ENCODE measurements at places on chromosomes 7 and 10. TPM values are rescaled to one million over a fixed set of nuclear protein-coding genes. Genes with fewer than 3 reads are reported as not detected.

DNA sequence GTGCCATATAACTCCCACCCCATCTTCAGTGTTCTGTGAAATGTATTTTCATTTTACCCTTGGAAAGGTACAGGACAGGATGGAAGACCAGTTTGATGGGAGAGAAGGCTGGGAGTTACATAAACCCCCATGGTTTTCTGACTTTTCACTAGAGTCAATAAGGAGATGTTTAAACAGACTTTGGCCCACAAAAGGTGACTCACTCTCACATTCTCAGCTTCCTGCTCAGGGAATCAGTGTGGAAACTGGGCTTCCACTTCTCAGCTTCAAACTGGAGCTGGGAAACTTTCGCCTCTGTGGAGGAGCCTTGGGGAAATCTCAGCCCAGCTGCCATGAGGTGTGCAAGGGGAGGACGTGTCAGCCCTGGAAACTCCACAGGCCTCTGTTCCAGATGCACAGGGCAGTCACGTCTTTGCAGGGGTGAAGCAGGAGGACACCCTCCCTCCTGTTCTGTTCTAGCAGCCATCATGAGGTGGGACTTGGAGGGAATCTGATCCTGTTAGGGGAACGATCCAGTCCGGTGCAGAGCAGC lies 560.5 kb upstream of the GALNT17 start:
- no peak for DNase-seq
- no peaks in the 10 kb centered on the region for H3K27me3 ChIP-seq
- no peak overlapping the region for H3K27ac ChIP-seq
- no peaks in the 10 kb centered on the region for H3K36me3 ChIP-seq
- H3K4me1 ChIP-seq: no peaks in the 10 kb centered on the region
- H3K4me3 ChIP-seq: no peak overlapping the region

GRCh38 chr7:106203473-106203872 lies 81.3 kb downstream of the NAMPT start:
- H3K27ac ChIP-seq: no peak overlapping the region
- no peak for DNase-seq
- no peak overlapping the region for H3K4me3 ChIP-seq
- no peaks in the 10 kb centered on the region for H3K36me3 ChIP-seq
- H3K4me1 ChIP-seq: no peaks in the 10 kb centered on the region

Gene CRHR2
- total RNA-seq: not detected

Gene PAPOLB
- total RNA-seq: not detected

DNA sequence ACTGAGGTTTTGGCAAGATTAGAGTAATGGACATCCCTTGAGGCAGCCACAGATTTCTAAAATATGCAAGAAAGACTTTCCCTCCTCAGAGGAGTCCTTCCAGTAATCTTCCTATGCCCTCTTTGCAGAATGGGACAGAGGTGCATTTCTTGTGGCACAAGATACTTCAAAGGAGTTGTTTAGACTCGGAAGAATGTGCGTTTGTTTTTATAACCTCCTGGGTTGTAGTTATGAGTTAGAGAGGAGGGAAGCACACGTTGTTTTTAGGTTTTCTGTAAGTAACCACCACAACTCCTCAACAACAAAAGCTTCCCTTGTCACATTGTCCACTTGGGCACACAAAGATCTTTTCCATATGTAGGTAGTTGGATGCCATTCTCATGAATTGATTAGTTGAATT lies 78.1 kb upstream of the GLI3 start:
- no peak for DNase-seq
- H3K4me3 ChIP-seq: no peak overlapping the region
- no peaks in the 10 kb centered on the region for H3K36me3 ChIP-seq
- H3K27me3 ChIP-seq: no peaks in the 10 kb centered on the region

Gene LBX1
- total RNA-seq: not detected

GRCh38 chr10:47366181-47366631 lies 17.9 kb downstream of the ZNF488 start:
- no peak for DNase-seq
- no peaks in the 10 kb centered on the region for H3K36me3 ChIP-seq
- no peak overlapping the region for H3K27ac ChIP-seq
- H3K4me1 ChIP-seq: no peaks in the 10 kb centered on the region
- no peaks in the 10 kb centered on the region for H3K27me3 ChIP-seq

GRCh38 chr7:46695051-46695708 lies 774.1 kb upstream of the IGFBP3 start:
- H3K27me3 ChIP-seq: no peaks in the 10 kb centered on the region
- no peaks in the 10 kb centered on the region for H3K4me1 ChIP-seq
- no peaks in the 10 kb centered on the region for H3K36me3 ChIP-seq
- no peak overlapping the region for H3K27ac ChIP-seq

Gene ZNF775
- total RNA-seq: 0.38 TPM

DNA sequence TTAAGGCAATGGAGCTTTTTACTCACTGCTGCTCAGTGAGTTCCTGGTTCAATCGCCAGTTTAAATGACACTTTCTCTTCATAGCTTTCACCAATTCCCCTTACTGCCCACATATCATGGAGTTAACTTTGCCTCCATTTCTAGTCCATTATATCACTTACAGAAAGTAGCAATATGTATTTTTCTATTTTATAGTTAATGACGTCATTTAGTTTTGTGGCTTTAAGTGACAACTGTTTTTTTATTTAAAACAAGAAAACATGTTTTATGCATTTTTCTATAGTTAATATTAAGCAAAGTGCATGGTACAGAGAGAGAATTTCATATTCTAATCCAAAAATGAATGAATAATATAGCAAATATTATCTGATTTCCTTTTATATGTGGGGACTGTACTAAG lies 363.3 kb downstream of the CDC14C start:
- H3K36me3 ChIP-seq: no peaks in the 10 kb centered on the region
- no peak overlapping the region for H3K27ac ChIP-seq
- no peak overlapping the region for H3K4me3 ChIP-seq
- H3K27me3 ChIP-seq: no peaks in the 10 kb centered on the region
- no peak for DNase-seq
- no peaks in the 10 kb centered on the region for H3K4me1 ChIP-seq

DNA sequence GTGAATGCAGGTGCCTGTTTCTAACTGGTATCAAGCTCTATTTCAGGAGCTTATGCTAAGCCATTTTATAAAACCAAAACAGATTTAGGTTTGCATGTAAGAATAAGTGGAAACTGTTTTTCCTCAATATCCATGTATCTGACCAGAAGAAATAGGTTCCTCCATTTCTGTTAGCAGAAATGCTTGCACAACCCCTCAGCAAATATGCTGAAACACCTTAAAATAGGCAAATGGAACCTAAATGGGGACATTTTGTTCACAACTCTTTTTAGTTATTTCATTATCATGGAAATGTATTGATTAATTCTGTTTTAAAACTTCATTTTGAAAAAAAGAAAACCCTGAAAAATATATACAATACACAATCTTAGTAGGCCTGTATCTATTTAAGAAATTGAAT lies 8.9 kb upstream of the EEPD1 start:
- H3K4me3 ChIP-seq: no peak overlapping the region
- no peak overlapping the region for H3K27ac ChIP-seq
- no peaks in the 10 kb centered on the region for H3K4me1 ChIP-seq
- no peaks in the 10 kb centered on the region for H3K27me3 ChIP-seq
- no peak for DNase-seq

GRCh38 chr10:132544744-132545658 lies 7.4 kb downstream of the INPP5A start:
- H3K27me3 ChIP-seq: no peaks in the 10 kb centered on the region
- H3K36me3 ChIP-seq: no peaks in the 10 kb centered on the region
- peak overlapping the region; percentile 45 for H3K27ac ChIP-seq
- H3K4me1 ChIP-seq: peaks cover 82% of the 10 kb centered on the region
- DNase-seq: no peak

DNA sequence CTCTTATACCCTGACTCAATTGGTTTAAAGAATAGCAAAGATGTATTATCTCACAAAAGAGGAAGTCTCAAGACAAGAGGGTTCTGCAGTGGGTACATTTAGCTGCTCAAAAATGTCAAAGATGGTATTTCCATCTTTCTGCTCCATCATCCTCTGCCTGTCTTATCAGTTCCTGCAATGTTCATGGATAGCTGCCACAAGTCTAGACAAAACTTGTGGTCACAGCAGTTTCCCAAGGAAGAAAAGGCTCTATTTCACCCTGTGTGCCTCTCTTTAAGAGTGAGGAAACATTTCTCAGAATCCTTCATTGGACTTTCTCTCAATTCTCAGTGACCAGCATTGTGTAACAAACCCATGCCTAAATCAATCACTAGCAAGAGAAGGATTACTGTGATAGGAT lies 634.2 kb upstream of the AUTS2 start:
- H3K36me3 ChIP-seq: no peaks in the 10 kb centered on the region
- DNase-seq: no peak

Gene RPP30
- total RNA-seq: 25.3 TPM

GRCh38 chr7:105350906-105351305 lies 37.8 kb downstream of the SRPK2 start:
- no peak for DNase-seq
- H3K36me3 ChIP-seq: no peaks in the 10 kb centered on the region
- peaks cover 94% of the 10 kb centered on the region for H3K4me1 ChIP-seq
- no peaks in the 10 kb centered on the region for H3K27me3 ChIP-seq
- no peak overlapping the region for H3K4me3 ChIP-seq

- H3K27ac ChIP-seq: no peak overlapping the region
- peaks cover 15% of the 10 kb centered on the region for H3K4me1 ChIP-seq
- H3K4me3 ChIP-seq: no peak overlapping the region
- no peaks in the 10 kb centered on the region for H3K27me3 ChIP-seq
- peaks cover 2% of the 10 kb centered on the region for H3K36me3 ChIP-seq
Measured at GRCh38 chr10:119461923-119462322, 80.6 kb downstream of the RGS10 start.

GRCh38 chr10:104928734-104929133 lies 287.6 kb downstream of the SORCS3 start:
- H3K27me3 ChIP-seq: no peaks in the 10 kb centered on the region
- no peaks in the 10 kb centered on the region for H3K36me3 ChIP-seq
- DNase-seq: no peak
- H3K4me1 ChIP-seq: no peaks in the 10 kb centered on the region
- H3K4me3 ChIP-seq: no peak overlapping the region

GRCh38 chr10:106830471-106830870 lies 334.0 kb downstream of the SORCS1 start:
- no peak overlapping the region for H3K4me3 ChIP-seq
- no peak for DNase-seq
- no peaks in the 10 kb centered on the region for H3K36me3 ChIP-seq
- H3K27me3 ChIP-seq: no peaks in the 10 kb centered on the region
- H3K4me1 ChIP-seq: no peaks in the 10 kb centered on the region

- H3K27ac ChIP-seq: peak overlapping the region; percentile 21
- peaks cover 15% of the 10 kb centered on the region for H3K36me3 ChIP-seq
- H3K4me1 ChIP-seq: peaks cover 90% of the 10 kb centered on the region
- no peaks in the 10 kb centered on the region for H3K27me3 ChIP-seq
Measured at GRCh38 chr7:5690931-5691473, 90.5 kb downstream of the RNF216 start.

Gene CARD11
- total RNA-seq: 118 TPM

- H3K27me3 ChIP-seq: no peaks in the 10 kb centered on the region
- no peaks in the 10 kb centered on the region for H3K4me1 ChIP-seq
- H3K4me3 ChIP-seq: no peak overlapping the region
- H3K27ac ChIP-seq: no peak overlapping the region
Measured at GRCh38 chr7:156162451-156162850, 350.2 kb upstream of the SHH start.

Gene NCAPG2
- total RNA-seq: 9.9 TPM

- no peak overlapping the region for H3K4me3 ChIP-seq
- DNase-seq: no peak
- peaks cover 10% of the 10 kb centered on the region for H3K36me3 ChIP-seq
- no peak overlapping the region for H3K27ac ChIP-seq
- H3K4me1 ChIP-seq: peaks cover 3% of the 10 kb centered on the region
- no peaks in the 10 kb centered on the region for H3K27me3 ChIP-seq
Measured at GRCh38 chr7:76003351-76003750, 9.0 kb upstream of the TMEM120A start.

GRCh38 chr7:25894002-25894901 lies 257.7 kb upstream of the NFE2L3 start:
- no peaks in the 10 kb centered on the region for H3K27me3 ChIP-seq
- H3K36me3 ChIP-seq: no peaks in the 10 kb centered on the region
- H3K27ac ChIP-seq: no peak overlapping the region
- DNase-seq: no peak
- no peak overlapping the region for H3K4me3 ChIP-seq
- peaks cover 25% of the 10 kb centered on the region for H3K4me1 ChIP-seq

GRCh38 chr7:80679921-80680907 lies 41.8 kb downstream of the CD36 start:
- no peak overlapping the region for H3K4me3 ChIP-seq
- H3K36me3 ChIP-seq: no peaks in the 10 kb centered on the region
- no peak for DNase-seq
- H3K27me3 ChIP-seq: no peaks in the 10 kb centered on the region
- no peaks in the 10 kb centered on the region for H3K4me1 ChIP-seq
- H3K27ac ChIP-seq: no peak overlapping the region

GRCh38 chr10:31187182-31187581 lies 131.8 kb upstream of the ZEB1 start:
- no peak for DNase-seq
- no peak overlapping the region for H3K27ac ChIP-seq
- H3K4me1 ChIP-seq: no peaks in the 10 kb centered on the region
- H3K27me3 ChIP-seq: no peaks in the 10 kb centered on the region

GRCh38 chr10:16381083-16381482 lies 55.7 kb upstream of the PTER start:
- no peaks in the 10 kb centered on the region for H3K4me1 ChIP-seq
- H3K27ac ChIP-seq: no peak overlapping the region
- no peak overlapping the region for H3K4me3 ChIP-seq

Gene PHKG1
- total RNA-seq: 11.5 TPM

- H3K4me3 ChIP-seq: no peak overlapping the region
- DNase-seq: no peak
- no peak overlapping the region for H3K27ac ChIP-seq
- H3K36me3 ChIP-seq: no peaks in the 10 kb centered on the region
- H3K4me1 ChIP-seq: no peaks in the 10 kb centered on the region
Measured at GRCh38 chr7:94418851-94419250, 24.2 kb downstream of the COL1A2 start.

All from CD4-positive, alpha-beta T cell (primary cell).